Stimulated activated CD4-positive, alpha-beta T cell treated with anti-CD3 and anti-CD28 coated beads, Interleukin-2, amount 100 ng/mL, for 24 hours (primary cell): ENCODE measurements at places on chromosomes 6 and 20.

DNA sequence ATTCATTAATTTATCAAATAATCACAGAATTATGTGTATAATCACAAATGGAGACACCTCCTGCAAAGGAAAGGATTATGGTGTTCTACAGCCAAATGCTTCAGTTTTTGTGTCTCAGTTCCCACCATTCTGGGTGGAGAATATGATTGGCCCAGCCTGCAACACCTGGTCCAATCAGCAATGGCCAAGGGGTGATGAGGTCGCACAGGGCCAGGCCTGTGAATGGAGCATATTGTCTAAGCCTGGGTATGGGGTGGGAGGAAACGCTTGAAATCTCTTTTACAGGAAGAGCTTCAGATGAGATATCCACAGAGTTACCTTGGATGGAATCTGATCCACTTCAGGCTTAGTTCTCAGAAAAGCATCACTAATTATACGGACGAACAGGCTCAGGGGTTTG is 271.6 kb downstream of the DHX35 start:
- no peak for DNase-seq

DNA sequence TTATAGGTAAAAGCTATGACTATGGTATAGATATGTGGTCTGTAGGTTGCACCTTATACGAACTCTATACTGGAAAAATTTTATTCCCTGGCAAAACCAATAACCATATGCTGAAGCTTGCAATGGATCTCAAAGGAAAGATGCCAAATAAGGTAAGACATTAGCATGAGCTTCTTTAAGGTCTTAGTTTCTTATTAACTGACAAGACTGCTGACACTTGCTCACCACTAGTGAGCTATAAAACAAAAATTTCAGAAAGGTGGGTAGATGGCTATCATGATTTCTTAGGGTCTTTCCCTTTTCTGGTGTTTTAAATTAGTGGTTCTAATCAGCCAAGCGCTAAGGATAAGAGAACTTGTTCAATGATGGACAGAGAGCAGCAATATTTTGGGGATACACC is 21.9 kb downstream of the FAM217A start:
- DNase-seq: no peak

GRCh38 chr20:14069796-14070195 is 74.5 kb downstream of the MACROD2 start:
- DNase-seq: no peak

GRCh38 chr20:20447196-20447595 is 79.3 kb downstream of the INSM1 start:
- no peak for DNase-seq

DNA sequence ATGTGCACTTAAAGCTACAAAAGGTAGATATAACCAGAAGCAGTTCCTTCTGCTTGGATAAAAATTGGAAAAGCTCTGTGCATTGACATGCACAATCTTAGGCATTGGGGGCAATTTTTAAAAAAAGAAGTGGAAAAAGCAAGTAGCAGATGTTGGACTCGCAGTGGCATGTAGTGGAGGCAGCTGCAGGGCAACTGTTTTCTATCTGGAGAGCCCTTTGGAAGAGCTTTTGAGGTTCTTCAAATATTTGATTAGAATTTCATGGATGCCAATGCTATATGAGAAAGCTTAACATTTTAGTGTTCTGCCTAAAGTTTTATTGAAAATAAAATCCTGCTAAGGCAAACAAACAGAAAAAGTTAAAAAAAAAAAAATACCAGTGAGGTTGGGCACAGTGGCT is 388.3 kb upstream of the RNF217 start:
- DNase-seq: no peak

- no peak for DNase-seq
Observed at GRCh38 chr20:19015351-19016139, 196.9 kb upstream of the SLC24A3 start.

DNA sequence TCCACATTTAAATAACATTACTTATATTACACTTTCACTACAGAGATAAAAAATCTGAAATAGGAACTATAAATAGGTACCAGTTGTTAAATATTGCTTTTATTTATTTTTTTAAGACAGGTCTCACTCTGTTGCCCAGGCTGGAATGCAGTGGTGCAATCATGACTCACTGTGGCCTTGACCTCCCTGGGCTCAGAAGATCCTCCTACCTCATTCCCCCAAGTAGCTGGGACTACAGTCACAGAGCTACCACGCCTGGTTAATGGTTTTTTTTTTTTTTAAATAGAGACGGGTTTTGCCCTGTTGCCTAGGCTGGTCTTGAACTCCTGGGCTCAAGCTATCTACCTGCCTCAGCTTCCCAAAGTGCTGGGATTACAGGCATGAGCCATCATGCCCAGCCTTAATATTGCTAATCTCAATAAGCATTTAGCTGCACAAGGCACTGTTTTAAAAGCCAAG is 17.3 kb downstream of the EEF1E1 start:
- no peak for DNase-seq

DNA sequence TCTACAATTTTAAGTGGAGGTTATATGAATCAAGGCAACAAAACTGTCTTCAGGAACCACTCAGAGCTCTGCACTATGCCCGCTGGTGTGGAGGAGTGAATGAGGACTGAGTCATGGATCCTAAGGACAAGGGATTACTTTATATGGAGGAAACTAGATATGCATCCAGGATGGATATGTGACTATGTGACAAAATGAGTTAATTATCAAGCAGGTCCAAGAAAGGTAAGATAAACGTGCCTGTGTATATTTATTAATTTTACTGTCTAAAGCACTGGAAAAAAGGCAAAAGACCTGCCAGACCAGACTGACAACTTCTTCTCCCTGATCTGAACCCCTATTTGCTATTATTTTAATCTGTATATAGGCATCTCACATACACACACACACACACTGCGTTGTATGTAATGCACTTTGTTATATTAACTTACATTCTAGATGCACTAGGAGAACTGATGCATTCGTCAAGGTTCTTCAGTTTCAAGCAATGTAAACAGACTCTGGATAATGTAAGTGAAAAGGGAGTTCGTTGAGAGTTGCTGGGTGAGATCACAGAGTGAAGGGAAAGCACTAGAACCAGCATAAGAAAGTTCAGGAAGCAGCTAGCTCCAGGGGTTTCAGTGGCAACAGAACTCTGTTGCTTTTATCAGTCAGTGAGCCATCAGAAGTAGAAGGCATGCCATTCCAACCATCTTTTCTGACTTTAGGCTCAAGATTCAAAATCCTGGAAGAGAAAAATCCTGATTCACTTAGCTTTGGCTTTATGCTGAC is 26.4 kb upstream of the ADGRG6 start:
- DNase-seq: no peak

- DNase-seq: no peak
Observed at GRCh38 chr20:47704746-47705496, 80.4 kb downstream of the SULF2 start.

- DNase-seq: no peak
Observed at GRCh38 chr20:12289465-12289864, 371.8 kb downstream of the BTBD3 start.

DNA sequence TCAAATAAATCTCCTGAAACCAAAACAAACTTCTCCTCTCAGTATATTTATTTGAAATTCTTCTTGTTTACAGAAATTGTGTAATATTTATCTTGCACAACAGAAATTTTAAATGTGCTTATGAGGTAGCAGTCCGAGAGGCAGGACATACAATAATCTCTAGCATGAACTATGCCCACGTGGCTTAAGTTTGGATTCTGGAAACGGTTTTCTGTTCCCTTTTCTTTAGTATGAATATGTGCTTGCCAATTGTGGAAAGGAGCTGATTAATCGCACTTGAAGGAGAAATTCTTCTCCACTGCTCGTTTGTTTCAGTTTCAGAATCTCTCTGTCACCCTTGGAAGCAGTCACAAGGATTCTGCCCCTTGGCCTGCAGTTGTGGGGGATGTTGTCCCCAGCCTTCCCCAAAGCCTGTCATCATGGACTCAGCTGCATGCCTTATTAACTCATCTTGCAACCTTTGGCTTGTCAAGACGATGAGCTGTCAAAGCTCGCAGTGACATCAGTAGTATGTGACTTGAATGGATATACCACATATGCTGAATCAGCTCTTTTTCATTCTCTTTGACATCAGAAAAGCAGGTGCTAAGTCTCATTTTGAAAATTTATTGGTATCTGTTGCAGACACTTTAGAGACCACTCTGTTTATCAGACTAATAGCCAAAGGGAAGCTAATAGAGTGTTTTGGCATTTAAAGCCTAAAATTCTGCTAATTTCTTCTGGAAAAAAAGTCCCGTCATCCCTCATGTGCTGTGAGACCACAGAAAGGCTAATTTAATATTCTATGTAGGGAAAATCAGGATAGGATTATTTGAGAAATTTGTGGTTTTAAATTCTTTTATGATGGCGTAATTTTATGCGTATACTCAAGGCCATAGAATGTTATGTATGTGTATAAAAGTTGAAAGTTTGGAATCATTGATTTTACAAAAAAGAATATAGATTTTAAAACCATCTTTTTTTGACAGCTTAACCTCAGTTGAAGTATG is 186.8 kb downstream of the ARID1B start:
- peak; percentile 36 for DNase-seq

DNA sequence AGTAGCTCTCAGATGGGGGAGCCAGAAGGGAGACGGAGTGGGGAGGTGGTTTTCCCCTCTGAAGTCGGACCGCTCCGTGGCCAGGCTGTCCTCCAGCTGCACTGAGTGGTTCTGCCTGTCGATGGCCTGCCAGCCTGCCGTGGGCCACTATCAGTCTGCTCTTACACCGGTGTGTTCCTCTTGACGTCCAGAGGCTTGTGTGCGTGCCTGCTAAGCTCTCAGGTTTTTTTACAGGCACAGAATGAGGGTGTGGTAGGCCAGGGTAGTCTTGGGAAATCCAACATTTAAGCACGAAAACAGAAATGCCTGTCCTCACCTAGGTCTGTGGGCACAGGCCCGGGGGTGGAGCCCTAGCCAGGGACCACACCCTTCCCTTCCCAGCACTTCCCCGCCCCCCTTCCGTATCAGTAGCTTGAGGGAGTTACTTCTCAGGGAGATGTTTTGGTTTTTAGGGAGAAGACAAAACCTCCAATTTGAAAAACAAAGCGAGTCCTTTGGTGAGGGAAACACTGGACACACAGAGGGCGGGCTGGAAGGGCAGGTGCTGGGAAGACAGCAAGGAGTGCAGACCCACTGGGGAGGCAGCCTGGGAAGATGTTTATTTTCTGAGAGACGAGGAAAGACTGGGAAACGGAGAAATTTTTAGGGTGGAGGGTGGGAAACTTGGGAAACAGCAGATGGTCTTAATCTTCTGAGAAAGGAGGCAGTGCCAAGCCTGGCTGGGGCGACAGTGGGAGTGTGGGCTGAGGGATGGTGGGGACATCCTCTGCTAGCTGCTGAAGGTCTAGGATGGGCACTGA is 106.5 kb downstream of the LY86 start:
- DNase-seq: no peak

- DNase-seq: no peak
Observed at GRCh38 chr20:18754030-18754652, 59.4 kb upstream of the SCP2D1 start.

DNA sequence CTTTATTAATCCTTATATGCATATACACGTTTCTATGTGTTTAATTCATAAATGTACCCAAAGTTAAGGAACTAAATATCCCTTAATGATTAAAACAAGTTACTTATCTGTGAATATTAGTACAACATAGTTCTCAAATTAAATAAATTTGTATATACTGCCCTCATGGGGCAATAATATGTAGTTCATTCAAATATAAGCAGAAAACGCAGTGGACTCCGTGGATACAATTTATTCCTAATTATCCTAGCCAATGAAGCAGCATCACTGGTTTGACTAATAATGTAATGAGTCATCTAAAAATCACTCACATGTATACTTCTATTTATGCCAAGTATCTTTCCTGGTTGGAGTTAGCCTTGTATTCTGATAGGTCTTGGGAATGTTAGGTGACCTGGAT is 111.6 kb downstream of the TBC1D32 start:
- DNase-seq: no peak

DNA sequence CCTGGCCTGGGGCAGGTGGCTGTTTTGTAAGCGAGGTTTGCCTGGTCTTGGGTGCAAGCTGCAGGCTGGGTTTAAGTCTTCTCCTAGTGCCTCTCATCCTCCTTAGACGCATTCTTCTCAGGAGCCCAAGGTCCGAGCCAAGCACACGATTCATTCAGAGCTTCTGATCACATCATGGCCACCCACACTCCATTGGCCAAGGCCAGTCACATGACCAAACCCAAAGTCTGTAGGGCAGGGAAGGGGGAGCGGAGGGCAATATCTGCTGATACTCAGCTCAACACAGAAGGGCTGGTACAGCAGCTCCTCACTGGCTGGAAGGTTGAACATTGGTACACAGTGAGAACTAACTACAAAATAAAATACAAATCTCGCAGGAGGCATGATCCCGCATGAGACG is 177.2 kb upstream of the AFDN start:
- DNase-seq: no peak

DNA sequence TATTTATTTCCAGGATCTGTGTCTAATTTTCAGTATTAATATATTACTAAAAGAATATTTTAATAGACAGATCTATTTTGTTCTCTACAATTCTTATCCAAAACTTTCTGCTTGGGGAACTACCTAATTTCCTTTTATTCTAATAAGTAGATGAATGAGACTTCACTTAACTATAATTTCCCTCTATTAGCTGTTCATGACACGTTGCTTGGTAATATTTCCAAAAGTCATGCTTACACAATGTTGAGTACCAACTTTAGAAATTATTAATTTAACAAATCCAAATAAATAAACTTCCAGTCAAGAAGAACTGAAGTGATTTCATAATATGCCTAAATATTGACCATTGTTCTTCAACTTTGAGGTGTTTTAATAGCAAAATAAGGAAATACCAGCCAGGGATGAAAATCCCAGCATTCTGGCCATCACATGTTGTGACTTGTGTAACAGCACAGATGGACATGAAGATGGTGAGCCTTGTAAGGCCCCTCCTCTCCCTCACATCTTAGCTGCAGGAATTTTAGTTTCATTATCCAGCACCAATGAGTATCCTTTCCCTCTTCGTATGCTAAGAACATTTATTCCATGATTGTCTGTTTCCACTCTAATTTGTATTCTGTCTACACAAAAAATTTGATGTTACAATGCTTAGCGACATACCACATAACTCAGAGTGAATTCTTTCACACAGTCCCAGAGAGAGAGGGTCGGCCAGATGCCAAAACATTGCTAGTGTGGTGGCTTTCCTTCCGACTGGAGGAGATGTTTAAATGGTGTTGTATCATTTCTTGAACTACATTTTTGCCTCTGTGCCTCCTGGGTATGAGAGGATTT is 137.5 kb downstream of the FOXA2 start:
- no peak for DNase-seq

DNA sequence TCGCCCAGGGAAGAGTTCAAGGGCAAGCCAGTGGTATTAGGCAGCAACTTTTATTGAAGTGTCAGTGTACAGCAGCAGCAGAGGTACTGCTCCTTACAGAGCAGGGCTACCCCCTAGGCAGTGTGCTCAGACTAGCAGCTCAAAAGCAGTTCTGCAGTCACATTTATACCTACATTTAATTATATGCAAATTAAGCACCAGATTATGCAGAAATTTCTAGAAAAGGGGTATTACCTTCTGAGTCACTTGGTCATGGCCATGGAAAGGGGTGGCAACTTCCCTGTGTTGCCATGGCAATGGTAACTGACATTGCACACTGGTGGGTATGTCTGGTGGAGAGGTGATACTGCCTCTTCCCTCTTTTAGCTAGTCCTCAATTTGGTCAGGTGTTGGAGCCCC is 2.1 kb upstream of the ZKSCAN4 start:
- no peak for DNase-seq
